ENCODE measurements at places on chromosomes 16 and 17. TPM values are rescaled to one million over a fixed set of nuclear protein-coding genes. Genes with fewer than 3 reads are reported as not detected.

AOC2 gene
- total RNA-seq: not detected

ABCA3 gene
- 10.1 TPM for total RNA-seq

GRCh38 chr17:15914400-15915170, 30.3 kb upstream of the ADORA2B start:
- no peak for DNase-seq

DNA sequence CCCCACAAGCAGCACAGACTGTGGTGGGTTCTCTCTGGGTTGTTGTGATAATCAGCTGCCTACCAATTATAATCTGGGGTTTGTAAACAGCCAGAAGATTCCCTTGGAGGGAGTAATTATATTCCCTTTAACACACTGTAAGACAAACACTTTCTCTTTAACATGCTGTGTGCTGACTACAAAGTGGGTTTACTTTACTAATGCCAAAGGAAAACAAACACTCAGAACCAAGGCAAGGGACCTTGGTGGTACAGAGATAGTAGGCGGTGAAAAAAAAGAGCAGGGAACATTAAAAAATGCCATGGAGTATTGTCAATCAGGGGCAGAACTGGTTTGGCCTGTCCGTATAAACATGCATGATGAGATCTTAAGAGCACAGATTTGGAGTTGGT, 3.0 kb upstream of the VAT1L start:
- DNase-seq: no peak

DNA sequence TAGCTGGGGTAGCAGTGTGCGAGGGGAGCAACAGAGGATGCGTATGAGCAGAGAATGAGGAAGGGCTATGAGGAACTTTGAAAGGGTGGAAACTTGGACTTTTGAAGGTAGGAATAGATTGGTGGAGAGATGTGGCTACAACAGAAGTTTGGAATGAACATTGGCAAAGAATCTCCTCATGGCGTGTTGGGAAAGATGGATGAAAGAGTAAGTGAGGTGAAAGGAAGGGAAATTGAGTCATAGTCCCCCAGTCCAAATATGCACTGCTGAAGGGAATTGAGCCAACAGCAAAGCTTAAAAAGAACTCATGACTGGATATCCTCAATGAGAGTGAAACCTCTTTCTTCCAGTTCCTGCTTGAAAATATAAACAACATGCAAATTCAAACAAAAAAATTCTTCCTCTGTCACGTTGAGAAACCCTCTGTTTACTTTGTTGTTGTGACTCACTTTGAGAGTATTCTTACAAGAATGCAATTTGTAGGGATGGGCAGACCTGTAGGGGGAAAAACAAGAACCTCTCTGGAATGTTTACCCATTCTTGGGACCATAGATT, 313.2 kb upstream of the KCNJ16 start:
- DNase-seq: no peak

GRCh38 chr17:43094129-43094835, 30.9 kb downstream of the BRCA1 start:
- no peak for DNase-seq

GRCh38 chr17:28333083-28333746, 2.1 kb downstream of the IFT20 start:
- no peak for DNase-seq

- DNase-seq: no peak
Observed at GRCh38 chr16:57883953-57884654, 81.8 kb upstream of the KIFC3 start.

Measured in right atrium auricular region (tissue), 2 donors.